Glomerular endothelial cell (primary cell): ENCODE measurements at places on chromosomes 16 and 17. TPM values are rescaled to one million over a fixed set of nuclear protein-coding genes. Genes with fewer than 3 reads are reported as not detected.

DNA sequence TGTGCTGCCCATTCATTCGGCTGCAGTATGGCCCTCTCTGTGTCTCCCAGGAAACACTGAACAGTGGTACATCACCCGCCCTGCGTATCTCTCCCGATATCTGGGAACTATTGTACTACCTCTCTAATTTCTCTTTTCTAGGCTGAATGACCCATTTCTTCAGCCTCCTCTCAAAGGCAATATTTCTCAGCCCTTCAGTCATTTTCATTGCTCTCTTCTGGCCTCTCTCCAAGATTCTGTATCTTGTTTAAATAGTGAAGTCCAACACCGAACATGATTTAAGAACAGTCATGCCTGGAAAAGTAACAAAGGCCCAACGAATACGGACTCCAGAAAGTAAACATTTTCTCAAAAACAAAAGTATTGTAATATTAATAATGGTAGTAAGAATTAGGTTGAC is 220.1 kb downstream of the ZFHX3 start:
- no peak for DNase-seq

GRCh38 chr17:6097005-6097279 is 26.8 kb downstream of the WSCD1 start:
- DNase-seq: no peak

DNA sequence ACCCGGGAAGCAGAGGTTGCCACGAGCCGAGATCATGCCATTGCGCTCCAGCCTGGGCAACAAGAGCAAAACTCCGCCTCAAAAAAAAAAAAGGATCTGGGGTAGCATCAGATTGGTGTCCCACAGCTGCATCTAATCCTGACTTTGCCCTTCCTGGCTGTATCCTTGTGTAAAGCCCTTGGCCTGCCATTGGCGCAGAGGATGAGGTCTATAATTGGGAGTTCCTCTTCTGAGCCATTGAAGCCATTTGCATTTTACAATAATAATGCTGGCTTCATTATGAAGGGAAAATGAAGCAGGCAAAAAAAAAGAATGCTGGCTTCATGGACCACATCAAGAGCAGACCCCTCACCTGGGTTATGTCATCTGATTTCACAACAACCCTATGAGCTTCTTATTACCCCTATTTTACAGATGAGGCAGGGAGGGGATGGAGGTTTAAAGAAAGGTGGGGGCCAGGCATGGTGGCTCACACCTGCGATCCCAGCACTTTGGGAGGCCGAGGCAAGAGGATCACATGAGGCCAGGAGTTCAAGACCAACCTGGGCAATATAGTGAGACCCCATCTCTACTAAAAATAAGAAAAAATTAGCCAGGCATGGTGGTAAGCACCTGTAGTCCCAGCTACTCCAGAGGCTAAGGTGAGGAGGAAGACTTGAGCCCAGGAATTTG is 1.2 kb upstream of the LITAFD start:
- no peak for DNase-seq

DNA sequence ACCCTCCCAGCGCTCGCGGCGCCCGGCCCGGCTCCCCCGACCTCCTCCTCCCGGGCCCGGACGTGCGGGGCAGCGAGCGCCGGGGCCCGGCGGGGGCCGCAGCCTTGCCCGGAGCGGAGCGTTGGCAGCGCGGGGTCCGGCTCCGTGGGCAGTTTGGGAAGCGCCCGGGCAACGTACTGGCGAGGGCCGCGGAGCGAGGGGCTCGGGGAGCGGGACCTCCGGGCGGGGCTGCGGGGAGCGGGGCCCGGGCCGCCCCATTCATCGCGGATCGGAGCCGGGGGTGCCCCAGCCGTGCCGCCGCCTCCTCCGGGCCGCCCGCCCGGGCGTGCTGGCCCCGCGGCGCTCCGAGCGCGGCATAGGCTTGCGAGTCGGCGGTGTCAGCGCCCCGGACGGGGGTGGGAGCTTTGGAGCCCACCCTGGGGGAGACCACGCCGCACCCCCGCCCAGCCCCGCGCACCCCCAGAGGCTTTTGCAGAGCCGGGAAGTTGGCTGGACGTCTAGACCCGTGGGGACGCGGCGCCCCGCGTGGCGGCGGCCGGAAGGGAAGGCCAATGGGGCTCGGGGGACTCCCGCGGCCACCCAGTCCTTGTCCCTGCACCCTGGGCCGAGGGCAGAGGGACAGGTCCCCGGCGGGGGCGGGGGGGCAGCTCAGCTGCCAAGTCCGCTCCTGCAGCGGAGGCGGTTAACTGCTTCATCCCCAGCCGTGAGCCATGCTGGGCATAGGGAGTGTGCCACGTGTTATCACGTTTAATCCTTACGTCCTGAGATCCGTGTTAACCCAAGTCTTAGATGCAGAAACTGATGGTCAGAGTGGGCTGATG is 852 bp downstream of the ZNF469 start:
- no peak for DNase-seq

DNA sequence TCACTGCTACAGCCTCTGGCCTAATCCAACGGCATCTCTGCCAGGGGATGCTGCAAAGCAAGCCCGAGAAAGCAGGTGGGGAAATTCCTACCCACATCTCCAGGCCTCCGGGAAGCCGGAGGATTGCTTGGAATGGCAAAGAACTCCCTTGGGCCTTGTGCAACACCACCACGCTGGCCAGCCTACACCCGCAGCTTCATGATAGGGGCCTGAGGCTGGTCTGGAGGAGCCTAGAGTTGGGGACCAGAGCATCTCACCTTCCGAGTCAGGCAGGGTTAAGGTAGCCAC is 20.3 kb downstream of the GGA3 start:
- no peak for DNase-seq

GRCh38 chr17:80377798-80378197 is 37.2 kb upstream of the ENDOV start:
- DNase-seq: no peak

- no peak for DNase-seq
These were observed 62.2 kb downstream of the IQCK start for GRCh38 chr16:19780321-19780720.

DNA sequence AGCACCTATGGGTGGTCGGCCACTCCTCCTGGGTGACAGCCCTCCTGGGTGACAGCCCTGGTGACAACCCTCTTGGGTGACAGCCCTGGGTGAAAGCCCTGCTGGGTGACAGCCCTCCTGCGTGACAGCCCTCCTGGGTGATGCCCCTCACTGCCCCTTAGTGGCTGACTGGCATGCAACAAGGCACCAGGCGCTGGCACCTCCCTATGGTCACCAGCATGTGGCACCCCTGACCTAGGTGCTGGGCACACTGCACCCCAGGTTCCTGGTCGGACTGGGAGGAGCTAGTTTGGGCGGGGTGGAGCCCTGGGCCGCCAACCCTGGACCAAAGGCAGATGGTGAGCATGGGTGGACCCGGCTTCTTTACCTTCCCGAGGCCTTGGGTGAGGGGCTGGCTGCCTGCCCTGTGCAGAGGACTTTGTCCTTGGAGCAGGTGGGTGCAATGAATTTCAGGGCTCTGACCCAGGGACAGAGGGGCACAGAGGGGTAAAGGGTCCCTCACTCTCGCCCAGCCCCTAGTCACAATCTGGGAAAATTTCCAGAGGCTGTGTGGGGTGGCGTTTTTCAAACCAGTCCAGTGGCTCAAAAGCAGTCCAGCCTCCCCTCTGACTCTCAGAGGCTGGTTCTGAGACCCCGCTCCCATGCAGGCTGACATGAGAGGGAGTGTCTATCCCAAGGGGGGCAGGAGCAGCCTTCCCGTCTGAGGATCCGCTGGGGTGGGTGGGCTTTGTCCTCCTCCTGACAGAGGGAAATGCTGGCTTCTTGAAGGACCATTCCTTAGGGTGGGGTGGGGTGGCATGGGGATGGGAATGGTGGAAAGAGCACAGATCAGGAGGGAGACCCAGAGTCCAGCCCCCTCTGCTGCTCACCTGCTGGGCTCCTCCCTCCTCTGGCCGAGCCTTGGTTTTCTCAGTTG is 25.9 kb upstream of the TNFRSF13B start:
- DNase-seq: no peak

DNA sequence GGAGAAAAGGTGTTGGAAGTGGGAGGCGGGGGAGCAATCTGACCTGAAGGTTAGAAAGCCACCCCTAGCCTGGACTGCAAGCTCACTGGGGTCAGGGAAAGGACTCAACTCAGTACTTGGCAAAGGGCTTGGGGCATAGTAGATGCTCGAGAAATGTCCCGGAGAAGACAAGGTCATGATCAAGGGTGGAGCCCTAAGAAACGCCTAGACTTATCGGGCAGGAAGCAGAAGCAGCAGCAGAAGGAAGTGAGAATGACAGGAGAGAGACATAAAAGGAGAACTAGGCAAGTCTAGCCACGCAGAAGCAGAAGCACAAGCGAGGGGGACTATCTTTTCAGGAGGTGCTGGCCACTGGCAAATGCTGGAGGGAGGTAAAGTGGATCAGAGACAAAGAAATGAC is 10.2 kb downstream of the COTL1 start:
- no peak for DNase-seq

KRTAP3-1 gene
- total RNA-seq: not detected in 2 replicates

IRX6 gene
- total RNA-seq: not detected in 2 replicates

CMTM1 gene
- total RNA-seq: 1.7 and 2.9 TPM in 2 replicates

CD300E gene
- not detected in 2 replicates for total RNA-seq

FAAP100 gene
- total RNA-seq: 44.2 and 50.8 TPM in 2 replicates

MT1M gene
- total RNA-seq: not detected in 2 replicates

NOB1 gene
- 25.7 and 35.9 TPM in 2 replicates for total RNA-seq
